ENCODE measurements at places on chromosomes 5 and 9.

DNA sequence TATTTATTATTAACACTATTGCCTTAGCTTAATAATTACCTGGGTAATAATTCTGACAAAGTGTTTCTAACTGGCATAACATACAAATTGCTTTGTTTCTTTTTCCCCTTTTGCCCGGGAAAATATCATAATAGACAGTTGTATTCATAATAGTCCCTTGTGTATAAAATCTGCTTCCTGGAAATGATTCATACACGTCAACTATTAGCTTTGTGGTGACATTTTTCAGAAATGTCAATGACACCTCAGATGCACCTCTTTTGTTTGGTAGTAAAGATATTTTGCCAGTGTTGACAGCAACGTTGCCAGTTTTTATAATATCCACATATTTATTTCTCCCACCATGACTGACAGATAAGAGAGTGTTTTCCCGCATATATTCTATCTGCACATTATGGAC is 73.0 kb downstream of the RASEF start:
- DNase-seq = no peak

DNA sequence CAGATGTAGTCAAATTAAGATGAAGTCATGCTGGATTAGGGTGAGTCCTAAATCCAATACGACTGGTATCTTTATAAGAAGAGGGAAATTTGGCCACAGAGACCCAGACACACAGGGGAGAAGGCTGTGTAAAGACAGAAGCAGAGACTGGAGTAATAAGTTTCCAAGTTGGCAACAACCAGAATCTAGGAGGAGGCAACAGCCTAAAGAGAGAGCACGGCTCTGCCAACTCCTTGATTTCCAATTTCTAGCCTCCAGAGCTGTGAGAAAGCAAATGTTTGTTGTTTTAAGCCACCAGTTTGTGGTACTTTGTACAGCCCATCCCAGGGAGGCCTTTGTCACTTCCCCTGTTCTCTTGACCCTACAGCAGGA is 74.4 kb downstream of the ATG10 start:
- DNase-seq = no peak

DNA sequence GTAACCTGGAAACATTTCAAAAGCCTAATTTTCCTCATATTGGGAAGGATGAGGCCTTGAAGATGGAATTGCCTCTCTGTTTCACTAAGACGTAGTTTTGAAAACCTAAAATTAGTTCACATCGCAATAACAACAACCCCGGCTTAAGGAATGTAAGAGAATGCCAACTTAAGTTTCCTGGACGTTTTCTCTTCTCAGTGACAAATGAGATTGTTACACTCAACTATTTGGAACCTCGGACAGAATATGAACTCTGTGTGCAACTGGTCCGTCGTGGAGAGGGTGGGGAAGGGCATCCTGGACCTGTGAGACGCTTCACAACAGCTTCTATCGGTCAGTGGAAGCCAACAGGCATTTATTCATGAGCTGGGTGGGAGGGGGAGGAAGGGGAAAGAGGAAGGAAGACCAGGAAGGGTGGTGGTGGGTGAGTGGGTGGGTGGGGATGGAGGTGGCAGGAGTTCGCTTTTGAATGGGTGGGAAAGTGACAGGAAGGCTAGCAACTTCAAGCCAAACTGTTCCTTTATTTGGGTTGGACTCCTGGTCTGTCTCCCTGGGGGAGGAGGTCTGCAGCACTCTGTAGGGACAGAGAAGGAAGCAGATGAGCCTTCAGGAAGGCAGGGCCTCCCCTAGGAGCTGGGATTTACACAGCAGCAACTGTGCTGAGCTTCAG is 83.4 kb downstream of the TEK start:
- no peak for DNase-seq

- DNase-seq = no peak
Observed at GRCh38 chr5:79800979-79801827, 111.6 kb downstream of the CMYA5 start.

DNA sequence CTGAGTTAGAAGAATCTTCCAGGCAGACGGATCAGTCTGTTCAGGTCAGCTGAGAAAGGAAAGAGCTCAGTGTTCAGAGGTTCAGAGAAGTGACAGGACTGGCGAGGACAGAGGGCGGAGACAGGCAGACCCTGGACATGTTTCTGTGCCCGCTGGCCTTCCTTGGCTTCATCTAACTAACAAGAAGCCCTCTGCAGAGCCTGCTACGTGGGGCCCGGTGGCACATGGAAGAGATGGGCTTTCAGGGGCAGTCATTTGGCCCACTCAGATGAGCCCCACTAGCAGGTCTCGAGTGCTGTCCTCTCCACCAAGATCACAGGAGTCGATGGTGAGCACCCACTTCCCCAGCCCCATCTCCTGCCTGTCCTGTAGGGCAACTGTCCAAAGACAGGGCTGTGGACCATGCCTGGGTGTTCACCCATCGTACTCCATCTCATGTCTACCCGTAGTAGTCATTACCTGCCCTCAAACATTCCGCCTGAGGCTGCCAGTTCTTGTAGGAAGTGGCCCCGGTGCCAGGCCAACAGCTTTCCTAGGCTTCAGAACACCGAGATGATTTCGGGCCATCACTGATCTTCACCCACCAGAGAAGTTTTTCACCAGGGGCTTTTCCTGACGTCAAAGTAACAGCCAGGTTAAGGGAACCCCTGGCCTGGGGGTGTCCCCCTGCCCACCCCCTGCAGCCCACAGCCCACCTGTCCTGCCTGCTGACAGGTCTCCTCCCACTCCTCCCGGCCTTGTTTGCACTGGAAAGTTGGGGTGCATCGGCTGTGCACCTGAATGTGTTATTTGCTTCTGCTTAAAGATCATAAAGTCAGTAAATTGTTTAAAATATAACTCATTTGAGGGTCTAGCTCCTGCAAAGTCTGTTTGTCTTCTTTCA is 14.0 kb downstream of the IRX2 start:
- no peak for DNase-seq

DNA sequence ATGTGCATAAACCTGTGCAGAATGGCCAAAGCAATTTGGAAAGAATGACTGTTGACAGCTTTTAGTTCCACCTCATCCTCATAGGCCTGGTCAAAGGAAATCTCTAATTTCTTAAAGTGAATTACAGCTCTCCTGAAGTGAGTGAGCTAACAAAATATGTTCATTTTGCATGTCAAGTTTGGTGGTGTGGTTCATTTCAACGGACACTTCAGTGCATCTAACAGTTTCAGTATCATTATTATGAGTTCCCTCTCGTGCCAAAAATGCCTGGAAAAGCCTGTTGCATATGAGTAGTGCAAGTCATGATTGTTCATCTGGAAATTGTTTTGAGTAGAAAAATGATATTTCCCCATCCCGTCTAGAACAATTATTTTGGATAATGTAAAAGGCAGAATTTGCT is 53.2 kb upstream of the HMHB1 start:
- no peak for DNase-seq

GRCh38 chr5:59193616-59194319 is 610.9 kb downstream of the RAB3C start:
- peak; percentile 98 for DNase-seq

DNA sequence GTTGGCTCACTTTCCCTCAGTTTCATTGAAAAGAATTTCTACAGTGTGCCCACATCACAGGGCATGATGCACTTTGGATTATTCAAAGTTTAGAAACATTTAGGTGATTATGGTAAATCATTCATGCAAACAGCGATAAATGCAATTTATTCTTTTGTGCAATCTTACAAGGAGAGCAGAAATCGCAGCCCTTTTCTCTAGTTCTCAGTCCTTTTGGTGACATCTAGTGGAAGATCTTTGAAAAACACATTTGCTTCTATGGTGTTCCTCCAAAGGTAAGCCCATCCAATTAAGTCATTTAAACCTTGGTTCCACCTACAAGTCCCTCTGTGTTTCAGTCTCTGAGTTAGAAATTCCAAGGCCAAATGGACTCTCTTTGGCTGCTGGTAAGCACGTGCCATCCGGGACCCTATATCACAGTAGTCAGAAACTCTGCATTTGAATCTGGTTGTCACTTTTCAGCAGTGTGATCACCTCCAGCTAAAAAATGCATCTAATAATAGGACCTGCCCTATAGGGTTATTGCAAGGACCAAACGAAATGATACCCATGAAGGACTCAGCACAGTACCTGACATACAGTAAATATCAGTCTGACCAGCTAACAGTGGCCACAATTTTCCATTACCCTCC is 66.4 kb downstream of the MACROH2A1 start:
- peak; percentile 68 for DNase-seq

DNA sequence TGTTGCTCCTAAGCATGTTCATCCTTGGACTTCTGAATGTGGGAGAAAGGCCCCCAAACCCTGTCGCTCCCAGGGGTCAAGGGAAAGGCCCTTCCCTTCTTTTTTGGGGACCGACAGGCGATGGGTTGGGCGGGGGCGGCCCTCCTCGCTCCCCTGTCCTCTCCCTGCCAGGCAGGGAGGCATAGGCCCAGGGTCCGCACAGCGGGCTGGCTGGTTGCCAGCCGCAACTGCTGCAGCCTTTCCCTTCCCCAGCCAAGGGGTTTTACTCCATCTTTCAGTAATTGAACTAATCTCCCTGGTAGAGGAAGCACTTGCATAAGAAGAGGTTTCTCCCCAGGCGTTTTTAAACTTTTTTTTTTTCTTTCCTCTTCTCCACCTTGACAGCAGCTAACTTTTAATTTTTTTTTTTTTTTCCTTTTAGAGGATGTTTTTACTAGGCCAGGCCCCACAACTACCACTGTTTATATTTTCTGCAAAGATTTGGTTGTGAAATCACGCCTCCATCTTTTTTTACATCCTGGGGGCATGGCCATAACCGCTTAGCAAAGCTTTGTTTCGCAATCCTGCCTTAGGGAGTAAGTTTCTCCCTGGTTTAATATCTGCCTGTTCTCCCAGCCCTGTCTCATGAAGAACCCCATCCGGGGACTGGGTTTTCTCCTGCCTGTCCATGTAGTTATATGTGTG is 216.9 kb upstream of the ZNF608 start:
- peak; percentile 76 for DNase-seq

- no peak for DNase-seq
Observed at GRCh38 chr9:112971415-112971814, 40.6 kb downstream of the ZNF883 start.

DNA sequence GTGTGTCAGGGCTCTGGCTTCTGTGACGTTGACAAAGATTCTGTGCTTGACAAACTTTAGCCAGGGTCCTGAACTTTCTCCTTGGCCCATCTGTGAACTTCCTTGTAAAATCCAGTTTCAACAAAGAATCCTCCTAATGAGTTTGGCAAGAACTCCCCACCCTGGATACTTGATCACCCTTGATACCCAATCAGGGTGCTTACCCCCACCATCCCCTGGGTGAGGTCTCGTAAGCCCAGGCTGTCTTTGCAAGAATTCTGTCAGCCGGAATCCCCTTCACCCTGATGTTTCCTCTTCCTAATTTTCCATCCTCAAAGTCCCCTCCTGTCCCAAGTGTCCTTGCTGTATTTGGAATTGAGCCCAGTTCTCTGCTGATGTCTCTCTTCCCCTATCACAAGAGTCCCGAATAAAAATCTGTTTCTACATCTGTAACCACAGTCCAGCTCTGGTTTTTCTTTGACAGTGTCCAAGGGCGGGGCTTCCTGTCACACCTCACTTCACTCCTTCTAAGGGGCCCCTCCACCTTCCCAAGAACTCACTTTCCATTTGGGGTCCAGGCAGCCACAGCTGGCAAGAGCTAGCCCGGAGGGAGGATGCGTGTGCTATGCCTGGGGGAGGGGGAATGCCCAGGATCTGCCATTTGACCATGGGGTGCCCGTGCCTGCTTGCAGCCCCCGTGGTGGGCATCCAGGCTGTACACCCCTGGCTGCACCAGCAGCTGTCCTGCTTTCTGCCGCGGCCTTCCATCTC is 2.7 kb upstream of the CARD19 start:
- DNase-seq = no peak
